Uterus (tissue), 4 donors: ENCODE measurements at places on chromosomes 12 and 14. TPM values are rescaled to one million over a fixed set of nuclear protein-coding genes. Genes with fewer than 3 reads are reported as not detected.

GRCh38 chr14:68556253-68556652 is 236.6 kb downstream of the ZFP36L1 start:
- H3K27me3 ChIP-seq: no peaks in the 10 kb centered on the region
- peaks cover 6% of the 10 kb centered on the region for H3K4me1 ChIP-seq
- DNase-seq: peak; percentile 15
- no peak overlapping the region for H3K4me3 ChIP-seq
- no peaks in the 10 kb centered on the region for H3K36me3 ChIP-seq

DNA sequence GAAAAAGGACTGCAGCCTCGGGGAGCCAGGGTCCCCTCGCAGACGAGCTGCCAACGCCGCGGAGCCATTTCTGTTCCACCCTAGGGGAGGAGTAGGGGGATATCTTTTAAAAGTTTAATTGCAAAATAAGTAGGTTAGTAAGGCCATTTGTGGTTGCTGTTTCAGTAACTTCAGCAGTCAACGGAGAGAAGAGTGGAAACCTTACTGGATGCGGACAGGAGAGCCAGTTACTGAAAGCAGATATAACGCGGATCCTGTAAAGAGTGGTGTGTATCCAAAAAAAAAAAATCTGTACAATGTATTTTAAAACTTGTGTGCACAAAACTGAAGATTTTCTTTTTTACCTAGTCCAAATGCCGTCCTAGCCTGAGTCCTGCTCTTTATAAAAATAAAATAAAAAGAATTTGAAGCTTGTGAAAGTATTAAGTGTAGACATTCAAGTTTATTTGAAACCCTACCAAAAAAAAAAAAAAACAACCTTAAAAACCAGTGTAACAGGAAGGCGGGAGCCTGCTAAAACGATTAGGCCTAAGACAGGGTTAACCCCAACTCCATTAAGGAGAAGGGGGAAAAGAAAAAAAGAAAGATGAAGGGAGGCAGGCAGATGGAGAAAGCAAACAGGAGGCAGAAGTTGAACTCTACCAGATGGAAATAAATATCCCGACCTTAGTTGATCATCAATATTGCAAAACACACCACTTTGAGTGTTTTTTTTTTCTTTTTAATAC is 1.0 kb upstream of the BTG1 start:
- no peaks in the 10 kb centered on the region for H3K36me3 ChIP-seq
- DNase-seq: no peak
- H3K4me1 ChIP-seq: no peaks in the 10 kb centered on the region
- H3K4me3 ChIP-seq: peak overlapping the region; percentile 66

The FAM90A1 gene
- total RNA-seq: 0.21 TPM

GRCh38 chr12:16880864-16881285 is 274.9 kb upstream of the LMO3 start:
- H3K27me3 ChIP-seq: no peaks in the 10 kb centered on the region
- no peaks in the 10 kb centered on the region for H3K4me1 ChIP-seq
- H3K27ac ChIP-seq: no peak overlapping the region
- DNase-seq: no peak

GRCh38 chr12:45720069-45720468 is 9.4 kb upstream of the ARID2 start:
- no peak for DNase-seq
- no peaks in the 10 kb centered on the region for H3K36me3 ChIP-seq
- no peaks in the 10 kb centered on the region for H3K27me3 ChIP-seq
- H3K4me1 ChIP-seq: peaks cover 12% of the 10 kb centered on the region

The GSC gene
- total RNA-seq: 0.90 TPM

The CD163L1 gene
- not detected for total RNA-seq

DNA sequence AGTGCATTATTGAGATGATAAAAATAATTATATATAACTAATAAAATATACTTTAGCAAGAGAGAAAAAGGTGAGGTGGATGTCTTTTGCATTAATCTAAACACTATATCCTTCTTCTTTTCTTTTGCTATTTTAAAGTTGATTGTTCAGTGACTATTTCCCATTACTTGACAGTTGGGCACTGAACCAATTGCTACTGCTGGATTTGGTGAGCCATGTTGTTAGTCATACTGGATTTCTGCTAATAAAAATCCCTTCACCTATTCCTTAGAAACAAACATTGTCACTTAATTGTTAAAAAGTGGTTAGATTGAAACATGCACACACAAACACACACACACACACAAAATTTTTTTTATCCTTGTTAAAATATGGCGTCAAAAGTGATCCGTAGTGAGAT is 251.6 kb upstream of the ALG10 start:
- DNase-seq: no peak
- H3K36me3 ChIP-seq: no peaks in the 10 kb centered on the region
- no peak overlapping the region for H3K27ac ChIP-seq

The ING4 gene
- total RNA-seq: 35.3 TPM

- no peaks in the 10 kb centered on the region for H3K27me3 ChIP-seq
- peak; percentile 36 for DNase-seq
- peaks cover 15% of the 10 kb centered on the region for H3K4me1 ChIP-seq
- H3K27ac ChIP-seq: peak overlapping the region; percentile 81
- no peak overlapping the region for H3K4me3 ChIP-seq
Observed at GRCh38 chr14:77111021-77111420, 13.0 kb downstream of the CIPC start.

GRCh38 chr12:79886917-79887519 is 47.9 kb downstream of the PPP1R12A start:
- no peak for DNase-seq
- no peak overlapping the region for H3K4me3 ChIP-seq
- no peaks in the 10 kb centered on the region for H3K36me3 ChIP-seq
- no peaks in the 10 kb centered on the region for H3K27me3 ChIP-seq
- H3K4me1 ChIP-seq: no peaks in the 10 kb centered on the region

The DNAI7 gene
- total RNA-seq: not detected

- DNase-seq: no peak
- no peak overlapping the region for H3K27ac ChIP-seq
- no peaks in the 10 kb centered on the region for H3K36me3 ChIP-seq
- H3K4me1 ChIP-seq: no peaks in the 10 kb centered on the region
Observed at GRCh38 chr14:93320489-93320888, 12.3 kb downstream of the BTBD7 start.

GRCh38 chr14:72679141-72679535 is 214.8 kb downstream of the DPF3 start:
- no peaks in the 10 kb centered on the region for H3K27me3 ChIP-seq
- H3K36me3 ChIP-seq: no peaks in the 10 kb centered on the region
- H3K4me1 ChIP-seq: no peaks in the 10 kb centered on the region
- DNase-seq: no peak
- no peak overlapping the region for H3K27ac ChIP-seq

GRCh38 chr14:93033983-93034670 is 81.6 kb downstream of the ITPK1 start:
- H3K36me3 ChIP-seq: no peaks in the 10 kb centered on the region
- no peaks in the 10 kb centered on the region for H3K27me3 ChIP-seq
- DNase-seq: no peak
- H3K4me1 ChIP-seq: no peaks in the 10 kb centered on the region
- peak overlapping the region; percentile 15 for H3K27ac ChIP-seq

DNA sequence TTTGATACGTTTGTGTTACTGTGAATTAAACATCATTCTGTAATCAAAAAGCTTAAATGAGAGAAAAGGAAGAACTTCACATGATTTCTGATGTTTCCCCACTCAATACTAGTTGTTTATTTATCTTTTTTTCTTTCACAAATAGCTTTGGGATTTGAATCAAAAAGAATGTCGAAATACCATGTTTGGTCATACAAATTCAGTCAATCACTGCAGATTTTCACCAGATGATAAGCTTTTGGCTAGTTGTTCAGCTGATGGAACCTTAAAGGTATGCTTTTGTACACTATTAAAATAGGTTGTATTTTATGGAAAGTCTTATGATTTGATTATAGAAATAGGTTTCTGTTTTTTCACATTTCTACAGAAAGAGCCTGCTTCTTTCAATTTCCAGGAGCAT is 41.5 kb downstream of the APAF1 start:
- H3K36me3 ChIP-seq: no peaks in the 10 kb centered on the region
- H3K4me1 ChIP-seq: no peaks in the 10 kb centered on the region
- no peak overlapping the region for H3K27ac ChIP-seq
- H3K4me3 ChIP-seq: no peak overlapping the region
- H3K27me3 ChIP-seq: no peaks in the 10 kb centered on the region
- DNase-seq: no peak

DNA sequence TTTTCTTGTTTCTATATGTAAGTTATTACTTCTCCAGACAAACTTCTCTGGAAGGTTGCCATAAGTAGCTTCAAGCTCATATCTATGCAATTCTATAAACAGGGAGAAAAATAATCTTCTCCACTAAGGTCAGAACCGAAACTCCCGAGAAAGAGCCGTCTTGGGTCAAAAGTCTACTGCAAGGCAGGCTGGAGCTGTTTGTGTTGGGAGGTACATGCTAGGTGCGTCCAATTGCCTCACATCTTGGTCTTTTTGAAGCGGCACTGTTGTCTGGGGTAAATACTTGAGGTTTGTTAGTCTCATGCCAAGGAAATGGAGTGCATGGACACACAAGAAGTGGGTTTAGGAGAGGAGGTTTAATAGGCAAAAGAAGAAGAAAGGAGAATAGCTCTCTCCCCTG is 674.7 kb upstream of the TMEM132C start:
- H3K27me3 ChIP-seq: no peaks in the 10 kb centered on the region
- DNase-seq: no peak
- no peaks in the 10 kb centered on the region for H3K4me1 ChIP-seq
- H3K27ac ChIP-seq: no peak overlapping the region

The PELI2 gene
- 17.5 TPM for total RNA-seq

- H3K4me1 ChIP-seq: no peaks in the 10 kb centered on the region
- no peak for DNase-seq
- no peaks in the 10 kb centered on the region for H3K36me3 ChIP-seq
- H3K4me3 ChIP-seq: no peak overlapping the region
- no peaks in the 10 kb centered on the region for H3K27me3 ChIP-seq
- no peak overlapping the region for H3K27ac ChIP-seq
Observed at GRCh38 chr14:87497301-87497700, 495.7 kb downstream of the GALC start.

The CCDC197 gene
- not detected for total RNA-seq

The RD3L gene
- not detected for total RNA-seq

DNA sequence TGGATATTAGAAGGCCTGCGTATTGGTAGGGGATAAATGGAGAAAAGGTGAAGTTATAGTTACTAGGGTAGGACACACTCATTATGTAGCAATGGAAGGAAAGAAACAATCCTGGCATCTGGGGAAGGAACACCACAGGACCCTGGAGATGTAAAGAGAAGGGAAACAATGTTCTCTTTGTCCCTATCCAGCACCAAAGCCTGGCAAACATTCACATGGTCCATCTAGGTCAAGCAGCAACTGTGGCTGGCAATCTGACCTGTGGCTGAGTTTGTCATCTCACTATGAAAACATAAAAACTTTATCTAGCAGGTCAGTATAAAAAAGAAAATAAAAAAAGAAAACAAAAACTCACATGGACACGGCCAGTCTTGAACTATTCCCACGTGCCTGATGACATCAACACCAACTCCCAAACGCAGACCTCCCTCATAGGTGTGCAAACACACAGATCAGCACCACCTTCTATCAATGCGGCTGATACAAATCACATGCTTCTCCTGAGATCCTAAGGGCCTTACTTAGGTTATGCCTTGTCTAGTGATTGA is 2.6 kb downstream of the POMT2 start:
- no peak overlapping the region for H3K4me3 ChIP-seq
- H3K27ac ChIP-seq: no peak overlapping the region
- peaks cover 11% of the 10 kb centered on the region for H3K4me1 ChIP-seq
- no peaks in the 10 kb centered on the region for H3K27me3 ChIP-seq
- DNase-seq: no peak

The MYO1H gene
- not detected for total RNA-seq

The KRT75 gene
- total RNA-seq: not detected

- peak overlapping the region; percentile 98 for H3K27ac ChIP-seq
- peak; percentile 98 for DNase-seq
- no peaks in the 10 kb centered on the region for H3K36me3 ChIP-seq
- no peak overlapping the region for H3K4me3 ChIP-seq
- H3K4me1 ChIP-seq: peaks cover 42% of the 10 kb centered on the region
Observed at GRCh38 chr14:68548194-68549076, 244.4 kb downstream of the ZFP36L1 start.

DNA sequence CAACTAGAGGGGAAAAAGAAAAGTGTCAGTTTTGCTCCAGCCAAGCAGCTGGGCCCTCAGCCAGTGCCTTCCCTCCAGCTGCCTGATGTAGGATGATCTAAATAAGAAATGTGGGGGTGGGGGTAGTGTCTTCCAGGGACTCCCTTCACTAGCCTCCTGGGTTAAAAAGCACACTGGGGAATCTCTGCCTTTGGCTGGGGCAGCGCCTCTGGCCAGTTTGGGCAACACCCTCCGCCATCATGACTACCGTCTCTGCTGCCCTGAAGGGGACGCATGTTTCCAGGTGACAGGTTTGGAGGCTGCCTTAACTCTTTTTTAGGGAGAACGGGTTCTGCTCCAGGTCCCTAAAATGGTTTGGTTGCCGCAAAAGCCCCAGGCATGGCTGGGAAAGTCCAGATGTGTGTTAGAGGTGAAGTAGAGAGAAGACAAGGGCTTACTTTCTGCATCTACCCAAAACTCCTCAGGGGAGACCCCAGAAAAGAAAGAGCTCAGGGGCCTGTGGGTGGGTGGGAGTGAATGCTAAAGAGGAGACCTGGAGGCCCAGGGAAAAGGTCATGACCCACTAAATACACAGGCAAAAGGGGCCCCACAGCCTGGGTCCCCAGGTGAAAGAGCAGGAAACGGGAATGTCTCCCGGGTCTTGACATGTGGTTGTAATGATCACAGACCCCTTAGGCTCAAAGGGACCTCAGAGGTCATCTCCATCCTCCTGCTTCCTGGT is 132.8 kb upstream of the CCND2 start:
- H3K4me1 ChIP-seq: no peaks in the 10 kb centered on the region
- no peak for DNase-seq
- no peak overlapping the region for H3K4me3 ChIP-seq
- no peaks in the 10 kb centered on the region for H3K36me3 ChIP-seq
- H3K27ac ChIP-seq: no peak overlapping the region

The NTF3 gene
- total RNA-seq: 7.1 TPM

The ZNF605 gene
- 10.3 TPM for total RNA-seq

The TSHR gene
- not detected for total RNA-seq

The SPTB gene
- 5.4 TPM for total RNA-seq

The CRADD gene
- 105 TPM for total RNA-seq

GRCh38 chr12:4346931-4347330 is 25.9 kb downstream of the TIGAR start:
- H3K36me3 ChIP-seq: no peaks in the 10 kb centered on the region
- H3K4me1 ChIP-seq: no peaks in the 10 kb centered on the region
- no peak for DNase-seq
- no peak overlapping the region for H3K27ac ChIP-seq

GRCh38 chr12:10075451-10075850 is 23.3 kb downstream of the CLEC1A start:
- no peaks in the 10 kb centered on the region for H3K36me3 ChIP-seq
- no peaks in the 10 kb centered on the region for H3K4me1 ChIP-seq
- no peak for DNase-seq
- peak overlapping the region; percentile 12 for H3K27ac ChIP-seq
- H3K27me3 ChIP-seq: no peaks in the 10 kb centered on the region
- no peak overlapping the region for H3K4me3 ChIP-seq

GRCh38 chr12:112855375-112855774 is 51.4 kb upstream of the OAS1 start:
- no peak overlapping the region for H3K4me3 ChIP-seq
- DNase-seq: no peak
- no peaks in the 10 kb centered on the region for H3K4me1 ChIP-seq
- no peak overlapping the region for H3K27ac ChIP-seq
- H3K27me3 ChIP-seq: no peaks in the 10 kb centered on the region
